Stimulated activated CD8-positive, alpha-beta memory T cell treated with anti-CD3 and anti-CD28 coated beads, Interleukin-7, amount 100 ng/mL, for 1 hour (primary cell): ENCODE measurements at places on chromosomes 4 and X.

DNA sequence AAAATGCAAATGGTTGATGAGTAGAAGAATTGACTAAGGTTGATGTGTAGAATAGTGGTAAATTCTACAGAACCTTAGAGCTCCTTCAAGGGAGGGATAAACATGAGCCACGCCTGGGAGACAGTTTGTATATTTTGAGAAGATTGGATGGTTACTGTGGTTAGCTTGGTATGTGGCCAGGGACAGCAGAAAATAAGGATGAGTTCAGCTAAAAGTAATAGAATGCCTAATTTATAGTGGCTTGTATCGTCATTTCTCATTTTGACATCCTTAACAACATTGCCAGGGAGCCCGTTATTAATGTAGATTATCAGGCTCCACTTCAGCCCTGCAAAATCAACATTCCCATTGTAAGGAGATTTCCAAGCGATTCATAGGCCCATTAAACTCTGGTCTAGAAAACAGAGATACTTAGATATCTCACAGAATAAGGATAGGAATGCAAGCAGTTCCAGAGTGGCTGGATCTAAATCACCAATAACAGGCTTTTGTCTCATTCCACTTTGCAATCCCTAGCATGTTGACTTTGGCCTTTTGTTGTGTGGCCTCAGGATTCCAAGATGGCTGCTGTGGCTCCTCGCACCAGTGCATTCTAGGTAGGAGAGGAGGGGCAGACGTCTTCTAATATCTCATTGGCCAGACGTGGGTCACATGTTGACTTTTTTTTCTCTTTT lies 6.4 kb upstream of the PTTG2 start:
- no peak for DNase-seq

GRCh38 chr4:40788331-40788730 lies 38.6 kb downstream of the NSUN7 start:
- no peak for DNase-seq

DNA sequence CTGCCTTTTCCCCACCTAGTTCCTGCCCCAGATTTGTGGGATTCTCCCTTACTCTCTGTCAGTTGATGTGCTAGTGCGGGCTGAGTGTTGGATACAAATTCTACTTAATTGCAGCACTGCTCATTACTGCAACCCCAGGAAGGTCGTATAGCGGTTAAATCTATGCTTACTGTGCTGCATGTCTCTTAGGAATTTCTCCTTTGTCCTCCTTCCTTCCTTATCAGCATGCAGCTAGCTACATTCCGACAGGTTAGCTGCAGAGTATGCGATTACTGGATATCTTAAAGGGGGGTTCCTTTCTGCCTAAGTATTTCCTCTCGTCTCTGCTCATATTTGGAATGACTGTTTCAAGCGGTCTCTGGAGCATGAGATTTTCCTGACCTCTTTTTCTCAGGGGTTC lies 662.8 kb downstream of the TLL1 start:
- DNase-seq, result no peak

- DNase-seq, result no peak
Observed at GRCh38 chrX:39750256-39750790, 347.4 kb downstream of the BCOR start.

- no peak for DNase-seq
Observed at GRCh38 chr4:124958847-124959246, 246.3 kb upstream of the ANKRD50 start.
